ENCODE measurements at places on chromosomes 3 and 15.

GRCh38 chr3:170852324-170852723 lies 17.7 kb downstream of the RPL22L1 start:
- no peak for DNase-seq

DNA sequence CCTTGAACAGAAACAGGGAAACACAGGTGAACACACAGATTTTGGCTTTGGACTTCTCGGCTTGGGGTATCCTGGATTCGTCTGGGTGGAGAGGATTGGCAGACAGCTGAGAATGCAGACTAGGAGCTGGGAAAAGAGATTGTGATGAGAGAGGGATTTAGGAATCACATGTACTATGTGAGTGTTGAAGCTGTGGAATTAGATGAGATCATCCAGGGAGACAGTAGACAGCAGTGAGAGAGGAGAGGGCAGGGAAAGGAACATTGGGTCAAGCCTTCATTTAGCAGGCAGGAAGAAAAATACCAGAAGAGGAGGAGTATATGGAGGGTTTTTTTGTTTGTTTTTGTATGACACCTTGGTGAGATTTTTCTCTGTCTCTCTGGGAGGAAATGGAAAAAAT lies 262.1 kb upstream of the TBL1XR1 start:
- no peak for DNase-seq

DNA sequence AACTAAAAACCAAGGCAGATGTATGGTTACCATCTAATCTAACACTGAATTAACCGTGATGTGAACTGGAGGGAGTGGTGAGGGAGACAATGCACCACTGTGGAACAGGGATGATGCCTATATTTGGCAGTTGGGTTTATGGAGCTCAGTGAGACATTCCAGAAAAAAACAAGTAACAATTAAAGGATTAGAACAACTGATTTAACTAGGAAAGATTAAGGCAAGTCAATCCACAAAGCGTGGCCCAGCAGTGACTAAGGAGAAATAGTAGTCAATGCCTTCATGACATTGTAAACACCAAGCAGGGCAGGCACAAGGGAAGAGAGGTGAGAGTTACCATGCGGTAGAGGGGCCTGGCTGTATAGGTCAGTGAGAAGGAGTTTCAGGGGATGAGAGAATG lies 38.1 kb downstream of the CHAC1 start:
- no peak for DNase-seq

GRCh38 chr15:29889542-29890329 lies 67.5 kb upstream of the TJP1 start:
- no peak for DNase-seq

DNA sequence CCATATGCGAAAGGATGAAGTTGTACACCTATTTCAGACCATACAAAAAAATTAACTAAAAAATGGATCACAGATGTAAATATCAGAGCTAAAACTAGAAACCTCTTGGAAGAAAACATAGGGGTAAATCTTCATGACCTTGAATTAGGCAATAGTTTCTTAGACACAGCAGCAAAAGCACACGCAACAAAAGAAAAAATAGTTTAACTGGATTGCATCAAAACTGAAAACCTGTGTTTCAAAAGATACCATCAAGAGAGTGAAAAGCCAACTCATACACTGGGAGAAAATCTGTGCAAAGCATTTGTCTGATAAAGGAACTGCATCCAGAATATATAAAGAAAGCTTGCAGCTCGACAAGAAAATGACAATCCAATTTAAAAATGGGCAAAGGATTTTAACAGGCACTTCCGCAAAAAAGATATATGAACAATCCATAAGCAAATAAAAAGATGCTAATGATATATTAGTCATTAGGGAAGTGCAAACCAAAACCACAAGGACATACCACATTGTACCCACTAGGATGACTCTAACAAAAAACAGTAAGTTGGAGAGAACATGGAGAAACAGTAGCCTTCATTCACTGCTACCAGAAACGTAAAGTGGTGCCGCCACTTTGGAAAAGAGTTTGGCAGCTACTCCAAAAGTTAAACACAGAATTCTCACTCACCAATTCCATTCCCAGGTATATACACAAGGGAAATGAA lies 263.1 kb downstream of the ADAMTS17 start:
- DNase-seq: no peak

GRCh38 chr3:124361566-124361965 lies 368.7 kb upstream of the UMPS start:
- DNase-seq: no peak

DNA sequence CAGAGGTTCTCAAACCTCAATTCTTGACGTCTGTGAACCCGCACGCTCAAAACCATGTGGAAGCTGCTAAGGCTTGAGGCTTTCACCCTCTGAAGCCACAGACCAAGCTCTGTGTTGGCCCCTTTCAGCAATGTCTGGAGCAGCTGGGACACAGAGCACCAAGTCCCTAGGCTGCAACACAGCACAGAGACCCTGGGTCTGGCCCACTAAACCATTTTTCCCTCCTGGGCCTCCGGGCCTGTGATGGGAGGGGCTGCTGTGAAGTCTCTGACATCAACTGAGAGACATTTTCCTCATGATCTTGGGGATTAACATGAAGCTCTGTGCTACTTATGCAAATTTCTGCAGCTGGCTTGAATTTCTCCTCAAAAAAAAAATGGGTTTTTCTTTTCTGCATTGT lies 21.3 kb upstream of the NEDD4 start:
- DNase-seq: no peak

DNA sequence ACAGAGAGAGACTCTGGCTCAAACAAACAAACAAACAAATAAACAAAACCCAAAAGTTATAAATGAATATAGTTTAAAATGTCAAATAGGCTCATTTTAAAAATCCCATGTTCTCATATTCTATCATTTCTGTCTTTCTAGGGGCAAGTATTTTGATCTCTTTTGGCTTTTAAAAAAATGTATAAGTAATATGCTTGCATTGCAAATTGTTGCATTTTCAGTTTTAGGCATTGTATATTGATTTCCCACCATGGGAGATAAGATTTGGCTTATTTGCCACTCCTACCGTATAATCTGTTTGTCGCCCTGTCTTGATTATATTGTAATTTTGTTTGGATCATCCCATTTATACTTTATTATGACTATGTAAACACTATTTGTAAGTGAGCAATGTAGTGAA lies 70.6 kb downstream of the PIAS1 start:
- DNase-seq: no peak

- no peak for DNase-seq
These were observed 63.0 kb upstream of the TPRG1 start for GRCh38 chr3:189108735-189109134.

- no peak for DNase-seq
These were observed 11.2 kb downstream of the CEP19 start for GRCh38 chr3:196700801-196701200.

DNA sequence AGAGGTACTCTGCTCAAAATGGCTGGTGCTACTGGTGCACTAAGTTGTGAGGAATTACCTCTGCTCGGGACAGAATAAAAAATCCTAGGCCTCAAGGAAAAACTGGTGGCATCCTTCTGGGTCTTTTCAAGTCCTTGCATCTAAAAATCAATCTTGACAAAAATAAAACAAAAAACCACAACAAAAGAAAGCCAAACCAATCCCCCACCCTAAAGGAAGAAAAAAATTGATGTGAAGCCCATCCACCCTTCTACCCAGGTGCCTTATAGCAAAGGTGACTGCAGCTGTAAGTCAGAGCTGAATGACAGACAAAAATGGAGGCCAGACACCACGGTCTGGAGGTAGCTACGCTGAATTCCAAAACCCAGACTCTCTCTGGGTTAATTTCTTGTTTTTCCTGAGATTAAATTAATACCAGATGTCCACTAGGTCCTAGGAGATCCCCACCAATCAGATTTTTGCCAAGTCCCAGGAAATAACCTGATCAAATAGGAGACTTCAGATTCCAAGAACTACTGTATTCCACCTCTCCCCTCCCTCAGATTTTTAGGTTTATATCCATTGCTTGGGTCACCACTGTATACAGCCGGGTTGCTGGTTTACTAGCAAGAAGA lies 33.5 kb downstream of the ABCC5 start:
- no peak for DNase-seq

DNA sequence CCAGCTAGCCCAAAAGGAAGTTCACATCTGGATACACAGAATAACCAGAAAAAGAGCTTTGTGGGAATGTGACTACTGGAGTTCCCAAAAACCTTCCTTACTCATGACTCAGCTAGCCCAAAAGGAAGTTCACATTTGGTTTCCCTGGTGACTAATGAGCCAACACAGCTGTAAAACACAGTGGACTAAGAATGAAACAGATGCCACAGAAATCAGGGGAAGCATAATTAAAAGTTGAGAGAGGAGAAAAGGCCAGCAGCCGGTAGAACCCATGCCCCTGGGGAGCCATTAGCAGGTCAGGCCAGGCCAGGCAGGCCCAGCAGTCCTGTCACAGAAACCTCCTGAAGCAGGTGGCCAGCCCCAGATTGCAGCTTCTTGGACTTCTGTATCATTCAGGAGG lies 130.3 kb downstream of the GHSR start:
- DNase-seq: no peak

DNA sequence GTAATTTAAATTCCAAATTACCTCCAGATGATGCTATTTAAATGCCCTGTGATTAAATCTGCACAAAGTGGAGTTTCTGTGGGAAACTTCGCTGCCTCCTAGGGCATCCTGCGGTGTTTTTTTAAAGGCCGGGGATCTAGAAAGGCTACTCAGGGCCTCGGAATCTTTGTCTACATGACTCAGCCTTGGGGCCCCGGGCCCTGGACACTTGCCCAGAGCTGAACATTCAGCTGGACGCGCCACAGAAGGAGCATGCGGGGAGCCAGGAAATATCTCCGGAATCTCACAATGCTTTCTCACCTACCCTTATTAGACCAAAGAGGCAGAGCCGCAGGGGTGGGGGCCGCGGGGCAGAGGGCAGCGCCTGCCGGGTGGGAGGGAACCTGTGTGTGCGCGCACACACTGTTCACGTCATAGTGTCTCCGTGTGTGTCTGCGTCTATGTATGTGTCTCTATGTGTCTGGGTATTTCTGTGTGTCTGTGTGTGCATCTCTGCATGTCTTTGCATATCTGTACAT lies 145.5 kb upstream of the TPM1 start:
- DNase-seq: no peak

DNA sequence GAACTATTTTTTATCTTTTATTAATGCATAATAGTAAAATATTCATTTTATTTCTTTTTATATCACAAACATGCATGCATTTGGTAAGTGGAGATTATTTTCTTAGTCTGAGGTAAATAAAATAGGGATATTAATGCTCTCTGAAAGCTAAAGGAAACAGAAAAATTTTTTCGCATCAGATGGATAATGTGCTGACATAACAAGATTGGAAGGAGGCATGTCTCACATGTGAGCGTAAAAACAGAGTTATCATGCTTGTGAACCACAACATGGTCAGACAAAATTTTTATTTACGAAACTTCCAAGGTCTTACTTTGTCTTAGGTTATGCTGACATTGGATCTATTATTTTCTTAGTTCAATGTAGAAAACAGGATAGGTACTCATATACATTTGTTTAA lies 166.1 kb downstream of the SPATA16 start:
- no peak for DNase-seq

DNA sequence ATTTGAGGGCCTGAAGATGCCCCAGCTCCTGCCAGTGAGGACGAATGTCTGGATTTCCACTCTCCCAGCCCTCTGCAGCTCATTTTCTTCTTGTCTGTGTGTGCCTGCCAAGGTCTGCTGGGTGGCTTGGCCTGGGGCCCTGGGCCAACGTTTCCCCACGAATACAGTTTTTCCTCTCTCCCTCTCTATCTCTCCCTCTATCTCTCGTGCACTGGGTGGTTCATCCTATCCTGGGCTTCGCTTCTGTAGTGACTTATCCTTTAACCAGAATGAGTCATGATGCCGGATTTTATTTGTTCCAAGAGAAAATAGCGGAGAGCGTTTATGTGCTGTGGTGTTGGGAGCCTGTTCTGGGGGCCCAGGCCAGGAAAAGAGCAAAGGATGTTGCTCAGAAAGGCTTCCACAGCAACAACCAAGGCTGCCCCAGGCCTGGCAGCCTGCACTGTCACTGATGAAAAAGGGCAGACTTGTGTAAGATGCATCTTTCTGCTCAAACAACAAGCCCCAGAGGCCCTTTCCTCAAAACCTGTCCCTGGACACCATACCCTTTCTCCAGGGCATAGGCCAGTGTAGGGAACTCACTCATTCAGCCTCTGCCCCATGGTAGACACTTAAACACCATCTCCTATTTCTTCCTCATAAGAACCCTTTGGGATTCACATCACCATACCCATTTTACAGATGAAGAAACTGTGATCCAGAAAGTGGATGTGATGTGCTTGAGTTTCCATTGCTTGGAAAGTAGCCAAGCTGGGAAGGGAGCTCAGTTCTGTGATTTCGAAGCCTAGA lies 47.3 kb downstream of the ITGA11 start:
- no peak for DNase-seq

- no peak for DNase-seq
These were observed 11.3 kb upstream of the C3orf52 start for GRCh38 chr3:112074616-112075497.

GRCh38 chr15:31376511-31376910 lies 49.9 kb downstream of the KLF13 start:
- no peak for DNase-seq

Data from activated CD4-positive, alpha-beta T cell treated with anti-CD3 and anti-CD28 coated beads for 1 hour (primary cell).